ENCODE measurements at places on chromosomes 5 and 9.

DNA sequence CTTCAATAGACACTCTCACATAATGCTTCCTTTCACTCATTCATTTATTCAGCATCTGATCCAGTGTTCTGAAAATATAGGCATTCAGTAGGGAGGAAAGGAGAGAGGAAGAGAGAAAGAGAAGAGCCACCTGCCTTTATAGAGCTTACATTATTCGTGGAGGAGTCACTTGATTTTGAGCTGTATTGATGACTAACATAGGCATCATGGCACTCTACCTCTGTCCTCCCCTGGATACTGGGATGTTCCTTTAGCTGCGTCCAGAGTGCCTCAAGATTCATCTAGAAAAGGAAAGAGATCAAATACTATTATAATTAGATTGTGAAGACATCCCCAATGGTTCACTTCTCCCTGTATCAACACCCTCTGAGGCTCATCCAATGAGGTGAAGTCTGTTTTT is 345.1 kb downstream of the SPATA31D1 start:
- DNase-seq = no peak

GRCh38 chr5:62614355-62614754 is 35.7 kb downstream of the LRRC70 start:
- no peak for DNase-seq

- no peak for DNase-seq
These were observed 279.4 kb downstream of the CWC27 start for GRCh38 chr5:65047948-65048690.

DNA sequence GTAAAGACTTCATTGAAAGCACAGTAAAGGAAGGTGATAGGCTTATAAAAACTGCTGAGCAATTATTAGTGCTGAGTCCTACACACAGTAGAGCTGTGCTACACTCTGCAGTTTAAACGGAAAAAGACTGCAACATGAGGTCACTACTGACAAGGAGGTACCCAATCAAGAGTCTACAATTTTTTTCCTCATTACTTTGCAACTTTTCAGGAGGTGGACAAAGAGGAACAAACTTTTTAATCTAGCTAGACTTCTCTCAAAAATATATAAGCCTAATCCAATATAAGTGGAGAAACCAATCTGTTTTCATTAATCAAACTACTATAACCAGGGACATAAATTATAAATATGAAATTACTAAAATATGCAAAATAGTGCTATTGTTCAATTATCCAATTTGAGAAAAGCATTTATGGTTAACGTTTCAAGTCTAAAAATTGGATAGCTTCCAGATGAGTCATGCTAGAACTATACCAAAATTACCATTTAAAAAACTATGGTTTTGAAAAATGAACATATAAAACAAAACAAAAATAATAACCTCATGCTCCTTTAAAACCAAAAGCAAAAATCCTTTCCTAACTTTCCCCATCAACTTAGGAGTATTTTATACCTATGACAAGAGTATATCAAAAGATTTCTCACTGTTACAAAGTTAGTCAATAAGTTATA is 37.7 kb downstream of the FAM13B start:
- no peak for DNase-seq

- no peak for DNase-seq
These were observed 234.4 kb upstream of the MPDZ start for GRCh38 chr9:13513716-13514444.

DNA sequence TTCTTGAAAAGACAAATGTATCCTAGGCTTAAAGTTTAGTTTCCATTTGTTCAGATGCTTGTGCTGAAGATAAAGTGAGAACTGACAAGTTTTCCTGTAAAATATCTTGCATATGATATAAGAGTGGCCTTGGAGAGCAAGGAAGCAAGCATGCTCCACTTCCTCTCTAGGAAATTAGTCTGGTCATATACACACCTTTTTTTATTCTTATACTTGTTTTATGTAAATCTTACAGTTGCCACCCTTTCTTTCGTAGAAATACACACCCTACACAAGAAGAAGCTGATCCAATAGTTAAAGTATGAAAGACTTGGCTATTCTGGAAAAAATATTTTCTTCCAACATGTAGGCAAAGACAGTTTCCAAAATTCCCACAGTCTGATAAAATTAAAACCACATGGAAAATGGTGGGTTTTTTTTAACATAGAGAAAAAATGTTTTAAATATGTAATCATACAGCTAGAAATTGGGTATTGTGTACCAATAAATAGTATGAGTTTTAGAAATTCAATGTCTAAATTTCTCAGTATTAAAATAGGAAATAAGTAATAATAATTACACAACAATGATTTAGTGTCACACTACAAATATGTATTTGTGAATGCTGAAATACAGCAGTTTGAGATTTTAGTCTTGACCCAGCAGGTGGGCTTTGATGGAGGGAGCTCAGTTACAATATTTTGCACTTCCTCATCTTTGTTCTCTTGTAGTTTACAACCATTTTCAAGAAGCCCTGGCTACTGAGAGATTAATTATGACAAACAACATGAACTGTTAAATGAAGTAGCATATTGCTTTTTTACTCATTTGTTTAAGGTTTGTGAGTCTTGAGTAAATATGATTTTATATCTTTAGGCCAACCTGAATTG is 185.7 kb upstream of the GNA14 start:
- DNase-seq = no peak

- no peak for DNase-seq
These were observed 11.1 kb downstream of the URM1 start for GRCh38 chr9:128382261-128382660.

- no peak for DNase-seq
These were observed 69.4 kb upstream of the PSD2 start for GRCh38 chr5:139726248-139726647.

GRCh38 chr9:91302831-91303230 is 58.9 kb downstream of the AUH start:
- no peak for DNase-seq

All from activated T-cell treated with anti-CD3 and anti-CD28 coated beads, Interleukin-2, amount 50 U/mL, for 24 hours (primary cell).